Ureter (tissue), 1 donor: ENCODE measurements at places on chromosomes 1 and 21. TPM values are rescaled to one million over a fixed set of nuclear protein-coding genes. Genes with fewer than 3 reads are reported as not detected.

Gene CAPN9
- 3.0 TPM for total RNA-seq

Gene GOLPH3L
- 52.6 TPM for total RNA-seq

Gene FCGR3A
- 6.8 TPM for total RNA-seq

Gene GJC2
- 3.9 TPM for total RNA-seq
